ENCODE measurements at places on chromosomes 3 and 15.

- no peak for DNase-seq
These were observed 27.4 kb downstream of the CFAP100 start for GRCh38 chr3:126422121-126422520.

DNA sequence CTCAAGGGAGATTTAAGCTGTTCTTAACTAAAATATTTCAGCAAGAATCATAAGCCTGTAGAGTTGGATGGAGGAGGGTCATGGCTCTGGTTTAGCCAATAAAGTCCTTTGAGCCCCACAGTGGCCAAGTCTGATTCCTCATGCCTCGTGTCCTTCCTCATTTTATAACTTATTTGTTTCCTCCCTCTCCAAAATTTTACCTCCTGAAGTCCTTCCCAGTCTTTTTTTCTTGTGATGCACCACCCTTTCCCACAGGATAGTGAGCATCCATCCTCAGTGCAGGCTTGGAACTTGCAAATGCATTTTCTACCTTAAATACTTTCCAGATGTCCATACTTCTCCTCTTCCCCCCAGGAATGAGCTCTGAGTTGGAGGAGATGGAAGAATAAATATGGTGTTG lies 162.7 kb upstream of the AGTR1 start:
- DNase-seq: no peak

- DNase-seq: no peak
These were observed 285.1 kb upstream of the CCDC54 start for GRCh38 chr3:107092121-107092520.

DNA sequence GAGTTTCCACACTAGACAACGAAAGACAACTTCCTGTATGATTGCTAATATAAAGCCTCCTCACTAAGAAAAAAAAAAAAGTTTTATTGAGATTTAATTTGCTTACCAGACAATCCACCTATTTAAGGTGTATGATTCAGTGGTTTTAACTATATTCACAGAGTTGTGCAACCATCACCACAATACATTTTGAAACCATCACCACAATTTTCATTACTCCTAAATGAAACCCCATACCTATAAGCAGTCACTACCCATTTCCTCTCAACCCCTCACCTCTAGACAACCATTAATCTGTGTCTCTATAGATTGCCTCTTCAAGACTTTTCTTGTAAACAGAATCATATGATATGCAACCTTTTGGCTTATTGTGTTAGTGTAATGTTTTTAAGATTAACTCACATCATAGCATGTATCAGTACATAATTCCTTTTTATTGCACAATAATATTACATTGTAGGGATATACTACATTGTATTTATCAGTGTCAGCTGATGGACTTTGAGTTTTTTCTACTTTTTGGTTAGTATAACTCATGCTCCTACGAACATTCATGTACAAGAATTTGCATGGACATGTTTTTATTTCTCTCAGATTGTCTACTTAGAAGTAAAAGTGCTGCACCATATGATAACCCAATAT lies 339.7 kb downstream of the NLGN1 start:
- no peak for DNase-seq

Measured in T-helper 9 cell (primary cell).